ENCODE measurements at places on chromosomes 5 and 9. TPM values are rescaled to one million over a fixed set of nuclear protein-coding genes. Genes with fewer than 3 reads are reported as not detected.

Gene FGF10
- total RNA-seq: 1.3 TPM

- peak; percentile 19 for DNase-seq
Measured at GRCh38 chr5:8585230-8586018, 716.5 kb downstream of the MTRR start.

- no peak for DNase-seq
Measured at GRCh38 chr5:54868511-54869483, 116.6 kb downstream of the ESM1 start.

DNA sequence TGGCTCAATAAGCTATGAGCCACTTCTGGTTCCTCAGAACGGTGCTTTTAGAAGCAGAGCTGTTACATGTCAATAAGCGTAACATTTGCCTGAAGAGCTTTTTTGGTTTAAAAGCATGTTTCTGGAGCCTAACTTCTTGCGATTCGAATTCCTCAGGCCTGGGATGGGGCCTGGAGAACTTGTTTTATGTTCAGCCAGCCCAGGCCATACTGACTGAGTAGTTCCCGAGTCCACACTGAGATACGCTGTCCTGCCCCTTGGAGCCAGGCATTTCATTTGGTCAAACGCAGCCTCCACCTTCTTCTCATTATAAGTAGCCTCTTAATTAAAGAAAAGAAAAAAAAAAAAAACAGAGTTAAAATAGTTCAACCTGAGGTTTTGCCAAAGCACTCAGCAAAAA is 260.6 kb upstream of the ANKRD55 start:
- no peak for DNase-seq

Data from neural progenitor cell (in vitro differentiated cells).